ENCODE measurements at places on chromosomes 5 and 9. TPM values are rescaled to one million over a fixed set of nuclear protein-coding genes. Genes with fewer than 3 reads are reported as not detected.

DNA sequence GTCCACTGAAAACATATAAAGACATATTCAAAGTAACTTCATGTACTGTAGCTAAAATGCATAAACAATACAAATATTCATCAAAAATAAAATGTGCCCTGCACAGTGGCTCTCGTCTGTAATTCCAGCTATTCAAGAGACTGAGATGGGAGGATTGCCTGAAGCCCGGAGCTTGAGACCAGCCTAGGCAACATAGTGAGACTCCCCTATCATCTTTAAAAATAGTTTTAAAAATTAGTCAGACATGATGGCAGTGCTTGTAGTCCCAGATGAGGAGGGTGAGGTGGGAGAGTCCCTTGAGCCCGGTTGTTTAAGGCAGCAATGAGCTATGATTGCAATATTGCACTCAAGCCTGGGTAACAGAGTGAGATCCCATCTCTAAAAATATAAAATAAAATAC is 534.1 kb downstream of the ANXA1 start:
- H3K36me3 ChIP-seq: no peaks in the 10 kb centered on the region
- no peaks in the 10 kb centered on the region for H3K4me1 ChIP-seq
- no peak overlapping the region for H3K4me3 ChIP-seq
- no peak overlapping the region for H3K27ac ChIP-seq
- H3K27me3 ChIP-seq: no peaks in the 10 kb centered on the region

DNA sequence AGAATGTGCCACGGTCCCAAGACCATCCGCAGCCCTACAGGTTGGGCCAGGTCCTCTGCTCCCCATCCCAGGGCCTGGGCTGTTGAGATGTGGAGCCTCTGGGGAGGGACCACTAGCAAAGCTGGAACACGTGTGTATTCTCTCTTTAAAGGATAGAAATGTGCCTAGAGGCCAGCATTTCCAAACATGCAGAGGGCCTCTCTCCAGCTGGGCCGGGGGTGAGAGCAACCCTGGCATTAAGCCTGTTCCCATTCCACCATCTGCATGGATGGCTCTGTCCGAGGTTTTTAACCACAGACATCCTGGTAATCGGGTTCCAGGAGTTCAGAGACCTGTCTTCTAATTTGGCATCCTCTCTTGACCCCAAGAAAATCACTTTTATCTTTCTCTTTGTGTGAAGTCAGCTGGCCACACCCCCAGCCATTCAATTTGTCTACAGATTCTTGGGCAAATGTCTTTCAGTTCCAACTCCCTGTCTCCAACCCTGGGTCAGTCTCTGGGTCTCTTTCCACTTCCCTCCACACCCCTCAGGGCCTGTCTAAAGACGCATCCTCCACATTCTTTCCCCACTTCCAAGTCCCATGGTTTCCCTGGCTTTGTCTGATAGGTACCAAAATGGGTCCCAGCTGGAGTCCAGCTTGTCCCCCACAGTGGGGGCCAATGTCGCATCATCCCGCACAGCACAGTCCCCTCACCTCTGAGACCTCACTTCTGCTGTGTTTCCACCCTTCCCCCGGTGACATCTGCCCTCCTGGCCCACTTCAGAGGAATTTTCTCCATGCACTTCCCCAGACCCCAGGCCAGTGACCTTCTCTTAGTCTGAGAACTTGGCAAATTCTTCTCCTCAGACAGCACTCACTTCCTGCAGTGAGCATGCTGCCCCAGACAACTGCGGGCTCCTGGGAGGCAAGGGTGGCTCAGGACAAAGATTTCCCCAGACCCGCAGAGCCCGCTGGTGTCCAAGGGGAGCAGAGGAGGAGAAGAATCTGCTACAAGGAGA is 56.8 kb downstream of the PTPDC1 start:
- H3K4me1 ChIP-seq: peaks cover 13% of the 10 kb centered on the region
- no peaks in the 10 kb centered on the region for H3K36me3 ChIP-seq
- H3K27me3 ChIP-seq: no peaks in the 10 kb centered on the region
- peak overlapping the region; percentile 3 for H3K27ac ChIP-seq
- DNase-seq: no peak

- peaks cover 3% of the 10 kb centered on the region for H3K4me1 ChIP-seq
- no peaks in the 10 kb centered on the region for H3K27me3 ChIP-seq
- DNase-seq: no peak
- H3K4me3 ChIP-seq: no peak overlapping the region
Measured at GRCh38 chr9:3008091-3008490, 164.2 kb upstream of the PUM3 start.

- H3K27ac ChIP-seq: peak overlapping the region; percentile 95
- H3K4me1 ChIP-seq: peaks cover 84% of the 10 kb centered on the region
- H3K36me3 ChIP-seq: peaks cover 39% of the 10 kb centered on the region
Measured at GRCh38 chr9:136544964-136545691, 720 bp downstream of the NOTCH1 start.

GRCh38 chr5:146910239-146910638 is 31.7 kb upstream of the PPP2R2B start:
- H3K4me3 ChIP-seq: no peak overlapping the region
- no peak overlapping the region for H3K27ac ChIP-seq
- no peaks in the 10 kb centered on the region for H3K36me3 ChIP-seq
- DNase-seq: no peak
- no peaks in the 10 kb centered on the region for H3K4me1 ChIP-seq
- no peaks in the 10 kb centered on the region for H3K27me3 ChIP-seq

DNA sequence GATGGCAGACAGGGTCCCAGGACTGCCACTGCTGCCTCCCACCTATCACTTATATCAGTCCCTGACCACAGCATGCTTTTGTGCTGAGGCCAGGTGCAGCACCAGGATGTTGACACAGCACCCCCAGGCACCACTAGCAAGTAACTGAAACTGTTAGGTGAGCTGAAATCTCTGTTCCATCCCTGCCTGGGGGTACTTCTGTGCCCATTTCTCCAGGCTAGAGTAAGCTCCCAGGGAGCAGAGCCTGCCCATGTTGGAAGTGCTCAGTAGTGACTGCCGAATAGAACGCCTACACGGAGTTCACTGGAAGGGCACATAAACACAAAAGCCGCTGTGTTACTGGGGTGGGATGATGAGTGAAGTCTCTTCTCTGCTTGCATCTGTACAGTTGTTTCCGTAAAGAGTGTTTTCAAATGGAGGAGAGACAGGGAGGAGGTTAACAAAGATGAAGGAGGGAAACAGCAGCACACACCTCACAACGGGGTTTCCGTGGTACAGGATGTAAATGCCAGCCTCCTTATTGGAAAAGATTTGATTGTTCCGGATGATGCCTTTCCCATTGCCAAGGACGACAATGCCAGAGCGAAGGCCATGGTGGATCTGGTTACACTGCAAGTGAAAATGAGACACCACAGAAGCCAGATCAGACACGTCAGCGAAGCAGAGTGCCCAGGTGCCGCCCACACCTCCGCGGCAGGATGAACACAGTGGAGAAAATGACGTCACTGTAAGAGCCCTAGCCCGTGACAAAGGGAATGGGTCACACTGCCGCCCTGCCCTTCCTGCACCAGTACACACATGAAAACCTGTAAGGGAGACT is 43.1 kb downstream of the POLR1E start:
- H3K27me3 ChIP-seq: no peaks in the 10 kb centered on the region
- H3K27ac ChIP-seq: peak overlapping the region; percentile 59
- DNase-seq: peak; percentile 51

CDKN2B gene
- total RNA-seq: 0.94 TPM

CDH12 gene
- 29.9 TPM for total RNA-seq

GRCh38 chr9:115164511-115164974 is 46.6 kb upstream of the TNC start:
- no peaks in the 10 kb centered on the region for H3K36me3 ChIP-seq
- H3K27me3 ChIP-seq: no peaks in the 10 kb centered on the region
- DNase-seq: peak; percentile 81
- no peak overlapping the region for H3K4me3 ChIP-seq

KCNIP1 gene
- 31.2 TPM for total RNA-seq

- no peaks in the 10 kb centered on the region for H3K4me1 ChIP-seq
- no peak overlapping the region for H3K27ac ChIP-seq
- no peak for DNase-seq
- H3K36me3 ChIP-seq: no peaks in the 10 kb centered on the region
Measured at GRCh38 chr9:25003686-25004085, 458.0 kb upstream of the IZUMO3 start.

- no peak overlapping the region for H3K27ac ChIP-seq
- no peaks in the 10 kb centered on the region for H3K4me1 ChIP-seq
- no peaks in the 10 kb centered on the region for H3K27me3 ChIP-seq
- no peak overlapping the region for H3K4me3 ChIP-seq
- no peak for DNase-seq
Measured at GRCh38 chr5:90182726-90183125, 226.8 kb downstream of the CETN3 start.

- no peak overlapping the region for H3K27ac ChIP-seq
- H3K27me3 ChIP-seq: no peaks in the 10 kb centered on the region
- no peak overlapping the region for H3K4me3 ChIP-seq
- DNase-seq: no peak
- peaks cover 10% of the 10 kb centered on the region for H3K36me3 ChIP-seq
Measured at GRCh38 chr5:55650386-55650785, 61.7 kb downstream of the SLC38A9 start.

EPB41L4B gene
- total RNA-seq: 21.8 TPM

SOHLH1 gene
- total RNA-seq: 0.99 TPM

DNA sequence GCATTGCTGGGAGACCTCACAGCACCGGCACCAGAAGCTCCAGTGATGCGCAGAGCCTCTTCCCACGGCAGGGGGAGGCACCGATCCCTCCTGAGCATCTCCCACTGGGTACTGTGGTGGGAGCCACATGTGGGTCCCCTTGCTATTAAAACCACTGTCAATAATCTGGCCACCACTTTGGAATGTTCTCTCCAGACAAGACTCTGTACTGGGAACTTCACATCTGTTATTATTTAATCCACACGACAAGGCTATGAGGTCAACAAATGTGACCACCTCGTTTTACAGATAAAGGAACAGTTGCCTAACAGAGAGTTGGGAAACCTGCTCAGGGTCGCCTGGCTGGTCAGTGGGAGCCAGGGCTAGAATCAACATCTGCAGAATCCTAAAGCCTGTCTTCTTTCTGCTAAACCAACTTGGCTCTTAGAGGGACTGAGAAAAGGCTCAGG is 72.7 kb downstream of the EPB41L4B start:
- peaks cover 23% of the 10 kb centered on the region for H3K36me3 ChIP-seq
- H3K27ac ChIP-seq: no peak overlapping the region
- peaks cover 31% of the 10 kb centered on the region for H3K4me1 ChIP-seq
- DNase-seq: no peak
- H3K27me3 ChIP-seq: no peaks in the 10 kb centered on the region

GRCh38 chr9:115395511-115396021 is 277.6 kb upstream of the TNC start:
- no peak overlapping the region for H3K27ac ChIP-seq
- DNase-seq: no peak
- H3K36me3 ChIP-seq: no peaks in the 10 kb centered on the region
- peaks cover 2% of the 10 kb centered on the region for H3K4me1 ChIP-seq

- H3K27me3 ChIP-seq: no peaks in the 10 kb centered on the region
- H3K27ac ChIP-seq: no peak overlapping the region
- H3K4me3 ChIP-seq: no peak overlapping the region
- peaks cover 1% of the 10 kb centered on the region for H3K4me1 ChIP-seq
- no peaks in the 10 kb centered on the region for H3K36me3 ChIP-seq
Measured at GRCh38 chr9:90019626-90020025, 414.8 kb downstream of the GADD45G start.

TERT gene
- 0.50 TPM for total RNA-seq

- H3K4me3 ChIP-seq: no peak overlapping the region
- H3K27ac ChIP-seq: no peak overlapping the region
- H3K36me3 ChIP-seq: no peaks in the 10 kb centered on the region
Measured at GRCh38 chr9:88692827-88693226, 157.8 kb downstream of the NXNL2 start.

DNA sequence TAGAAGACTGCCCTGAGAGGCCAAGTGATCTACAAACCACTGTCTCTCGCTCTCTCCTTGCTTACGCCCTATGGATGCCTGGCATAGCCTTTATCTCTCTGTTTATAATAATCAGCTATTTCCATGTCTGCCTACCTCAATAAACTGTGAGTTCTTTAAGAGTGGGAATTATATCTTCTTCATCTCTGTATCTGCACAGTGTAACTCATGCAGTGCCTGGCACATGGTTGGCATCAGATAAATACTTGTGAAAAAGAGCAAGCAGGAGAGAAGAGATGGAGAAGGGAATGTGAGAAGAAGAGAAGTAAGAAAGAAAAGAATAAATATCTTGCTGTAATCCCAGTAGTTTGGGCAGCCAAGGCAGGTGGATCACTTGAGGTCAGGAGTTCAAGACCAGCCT is 94.6 kb upstream of the TNPO1 start:
- no peak overlapping the region for H3K4me3 ChIP-seq
- no peaks in the 10 kb centered on the region for H3K27me3 ChIP-seq
- DNase-seq: no peak
- H3K36me3 ChIP-seq: no peaks in the 10 kb centered on the region

SYK gene
- total RNA-seq: 6.1 TPM

ARSI gene
- 5.4 TPM for total RNA-seq
